Activated CD4-positive, alpha-beta T cell treated with anti-CD3 and anti-CD28 coated beads for 1 hour (primary cell): ENCODE measurements at places on chromosomes 5 and 9.
A peak's percentile ranks its signal among the peaks of the same experiment; 100 is the strongest.

DNA sequence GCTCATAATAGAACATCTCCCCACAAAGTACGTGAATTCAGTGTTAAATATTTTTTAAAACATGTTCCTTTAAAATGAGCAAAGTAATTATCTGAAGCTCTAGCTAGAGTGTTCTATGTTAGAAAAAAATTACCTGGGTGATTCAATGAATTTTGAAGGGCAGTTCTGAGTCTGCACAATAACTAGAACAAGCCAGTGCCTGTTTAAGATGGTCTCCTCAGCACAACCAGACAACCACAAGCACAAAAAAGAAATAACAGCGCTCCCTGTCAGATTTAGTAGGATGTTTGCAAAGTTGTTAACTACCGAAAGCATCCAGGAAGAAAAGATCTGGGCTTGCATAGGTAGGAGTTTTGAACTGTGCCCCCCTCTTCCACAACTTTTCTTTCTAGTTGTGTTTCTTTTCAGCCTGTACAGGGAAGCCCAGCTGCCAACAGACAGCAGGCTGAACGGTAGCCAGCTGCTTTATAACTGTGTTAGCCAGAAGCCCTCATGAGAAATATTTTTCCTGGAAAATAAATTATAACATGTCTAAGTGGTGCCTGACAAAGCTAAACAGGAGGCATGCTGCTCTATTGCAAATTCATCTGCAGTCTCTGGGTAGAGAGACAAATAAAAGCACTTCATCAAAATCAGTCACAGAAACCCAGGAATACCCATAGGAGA lies 1026.9 kb downstream of the MAT2B start:
- DNase-seq = no peak

- DNase-seq = peak; percentile 20
Observed at GRCh38 chr9:123353984-123354591, 1.9 kb upstream of the CRB2 start.

GRCh38 chr9:108282872-108283271 lies 572.9 kb downstream of the ACTL7B start:
- DNase-seq = no peak

DNA sequence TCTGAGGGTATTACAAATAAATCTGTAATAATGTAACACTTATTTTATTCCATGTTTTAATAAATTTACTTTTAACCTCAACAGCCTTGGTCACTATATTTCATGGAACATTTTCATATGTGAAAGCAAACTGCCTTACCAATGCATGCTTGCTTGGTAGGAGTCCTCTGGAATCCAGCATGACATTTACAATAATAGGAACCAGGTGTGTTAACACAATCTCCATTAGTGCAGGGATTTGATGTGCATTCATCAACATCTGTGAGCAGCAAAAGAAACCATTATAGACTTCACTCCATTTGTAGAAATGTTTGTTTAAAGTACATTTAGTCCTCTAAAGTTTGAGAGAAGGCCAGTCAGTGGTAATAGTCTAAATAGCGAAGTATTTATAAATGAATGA lies 159.4 kb downstream of the FBN2 start:
- no peak for DNase-seq

DNA sequence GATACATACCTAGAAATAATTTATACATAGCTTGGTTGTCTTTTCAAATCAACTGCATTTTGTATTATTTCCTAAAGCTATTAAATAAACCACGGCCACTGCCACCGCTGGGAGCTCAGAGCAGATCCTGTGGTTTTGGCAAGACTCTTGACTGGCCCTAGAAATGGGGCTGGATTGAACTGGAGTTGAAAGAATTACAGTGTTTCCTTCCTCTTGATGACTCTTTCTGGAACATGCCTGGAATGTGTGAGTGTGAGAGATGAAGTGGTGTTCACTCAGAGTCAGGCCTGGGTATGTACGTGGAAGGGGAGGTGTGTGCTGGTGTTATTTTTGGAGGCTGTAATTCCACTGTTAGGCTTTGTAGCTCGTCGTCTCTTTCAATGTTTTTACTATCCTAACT lies 45.9 kb downstream of the TEK start:
- DNase-seq = no peak

DNA sequence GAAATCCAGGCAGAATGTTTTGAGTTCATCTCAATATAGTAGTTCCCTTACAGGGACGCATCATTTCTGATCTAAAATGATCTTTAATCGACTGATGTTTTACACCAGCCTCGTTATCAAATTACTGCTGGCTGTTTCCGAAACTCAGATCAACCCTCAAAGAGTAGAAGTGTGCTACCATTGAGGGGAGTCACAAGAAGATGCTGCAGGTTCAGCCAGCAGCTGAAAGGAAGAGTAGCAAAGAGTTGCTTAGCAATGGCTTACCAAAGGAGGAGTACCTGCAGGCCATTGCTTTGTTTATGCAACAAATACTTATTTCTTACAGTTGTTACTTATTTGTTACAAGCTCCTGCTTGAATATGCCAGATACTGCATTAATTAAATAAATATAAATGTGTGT lies 144.1 kb downstream of the EBF1 start:
- DNase-seq = no peak

DNA sequence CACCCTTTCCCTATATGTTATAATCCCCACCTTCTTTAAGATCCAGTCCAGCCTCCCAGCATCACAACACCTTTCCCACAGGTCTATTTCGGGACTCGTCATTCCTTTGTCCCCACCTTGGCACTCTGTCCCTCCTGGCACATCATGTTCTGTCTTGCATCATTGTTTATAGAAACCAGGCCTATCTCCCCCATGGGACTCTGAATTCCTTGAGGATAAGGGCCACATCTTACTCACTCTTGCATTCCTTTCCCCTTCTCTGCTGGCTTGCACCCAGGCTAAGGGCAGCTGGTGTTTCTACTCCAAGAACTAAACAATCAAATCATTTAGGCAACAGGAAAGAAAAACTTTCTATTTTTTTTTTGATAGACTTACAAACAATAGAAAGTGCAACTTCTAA lies 205.7 kb downstream of the AGTPBP1 start:
- no peak for DNase-seq

DNA sequence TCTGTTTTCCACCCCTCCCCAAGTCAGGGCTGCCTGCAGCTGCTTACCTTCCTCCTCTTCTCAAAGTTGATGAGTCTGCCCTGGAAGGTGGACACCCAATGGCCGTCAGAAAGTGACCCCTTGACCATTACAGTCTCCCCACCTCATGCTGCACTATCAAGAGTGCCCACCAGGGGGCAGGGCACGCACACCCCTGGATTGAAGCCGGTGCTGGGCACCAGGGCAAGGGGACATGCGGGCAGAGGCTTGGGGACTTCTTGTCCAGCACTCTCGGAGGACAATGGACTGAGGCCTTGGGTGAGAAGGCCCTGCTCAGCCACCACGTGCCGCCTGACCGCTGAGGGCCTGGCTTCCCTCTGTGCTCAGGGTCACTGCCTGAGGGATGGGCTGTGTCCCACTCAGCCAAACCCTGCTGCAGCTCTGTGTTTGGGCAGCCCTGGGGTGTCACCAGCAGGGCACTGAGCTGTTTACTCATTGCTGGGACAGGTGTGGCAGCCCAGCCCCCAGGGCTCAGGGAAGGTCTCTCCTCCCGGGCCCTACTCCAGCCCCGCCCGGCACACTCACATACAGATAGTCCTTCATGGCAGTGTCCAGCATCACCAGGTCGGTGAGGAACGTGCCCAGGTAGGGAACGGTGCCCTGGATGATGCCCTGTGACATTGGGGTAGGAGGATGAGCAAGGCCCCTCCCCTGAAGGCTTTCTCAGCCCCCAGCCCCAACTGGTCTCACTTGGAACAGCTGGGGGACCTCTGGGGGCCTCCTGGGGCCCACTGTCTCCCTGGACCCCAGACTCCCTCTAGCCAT lies 17.7 kb downstream of the RALGDS start:
- DNase-seq = peak; percentile 40

GRCh38 chr5:56640763-56641406 lies 174.5 kb upstream of the MAP3K1 start:
- no peak for DNase-seq

DNA sequence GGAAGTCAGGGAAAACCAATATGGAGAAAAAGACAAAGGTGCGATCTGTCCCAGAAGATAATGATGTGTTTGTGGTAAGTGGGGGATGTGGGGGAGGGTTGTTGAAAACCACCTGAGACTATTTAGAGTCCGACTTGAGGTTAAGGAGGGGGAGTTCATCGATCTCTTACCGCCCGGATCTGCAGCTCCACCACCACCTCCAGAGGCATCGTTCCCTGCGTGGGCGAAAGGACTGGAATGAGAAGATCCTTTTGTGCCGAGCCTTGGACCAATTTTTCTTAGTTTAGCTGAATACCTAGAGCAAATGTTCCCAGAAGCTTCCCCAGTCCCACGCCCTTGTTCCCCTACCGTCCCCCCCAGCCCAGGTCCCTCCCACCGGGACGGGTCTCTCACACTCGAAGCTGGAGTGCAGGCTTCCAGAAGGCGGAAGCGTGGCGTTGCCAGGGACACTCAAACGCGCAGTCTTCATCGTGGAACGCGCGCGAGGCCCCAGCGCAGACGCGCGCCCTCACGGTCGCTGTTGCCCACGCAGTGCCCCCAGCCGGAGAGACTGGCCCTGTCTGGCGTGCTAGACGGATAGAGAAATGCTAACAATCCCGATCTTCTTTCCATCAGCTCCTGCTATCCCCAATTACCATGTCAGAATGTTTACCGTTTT lies at the start of gene SPATA6L:
SPATA6L (minus strand) TSS at position 439 of the 658 bp plus-strand sequence; CDS start at position 209, 230 bp downstream.
- peak; percentile 34 for DNase-seq

DNA sequence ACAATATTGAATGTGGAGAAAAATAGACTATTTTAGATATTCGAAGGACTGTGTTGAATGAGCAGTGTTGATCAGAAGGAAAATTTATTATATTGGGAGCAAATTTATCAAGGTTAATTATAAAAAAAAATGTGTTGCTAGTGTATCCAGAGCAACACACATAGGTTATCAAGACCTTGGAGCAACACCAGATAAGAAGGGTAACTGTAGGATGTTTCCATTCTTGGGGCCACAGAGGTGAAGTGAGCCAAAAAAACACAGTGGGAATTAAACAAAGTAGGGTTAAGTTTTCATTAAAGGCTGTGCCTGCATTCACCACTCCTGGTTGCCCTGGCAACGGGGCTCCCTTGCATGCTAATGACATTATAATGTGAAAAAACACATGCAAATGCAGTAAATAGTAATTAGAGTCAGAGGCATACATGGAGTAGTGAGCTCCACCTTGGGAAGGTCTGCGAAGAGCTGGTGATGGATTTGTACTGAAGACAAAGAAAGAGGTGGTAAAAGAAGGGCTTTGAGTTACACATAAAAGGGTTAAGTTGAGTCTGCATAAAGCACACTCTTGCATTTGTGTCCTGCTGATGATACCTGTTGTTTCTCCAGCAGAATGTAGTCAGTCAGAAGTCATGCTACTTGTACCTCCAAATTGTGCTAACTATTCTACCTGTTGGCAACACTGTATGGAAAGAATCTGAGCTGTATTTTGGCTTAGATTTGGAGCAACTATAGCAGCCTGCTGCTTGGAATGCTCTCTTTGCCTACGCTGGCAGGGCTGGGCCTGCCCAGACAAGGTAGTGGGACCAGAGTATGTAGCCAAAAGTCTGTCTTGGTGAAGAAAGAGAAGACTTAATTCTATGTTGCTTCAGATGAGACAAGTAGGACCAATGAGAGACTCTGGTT lies 59.6 kb downstream of the ATG10 start:
- no peak for DNase-seq

- DNase-seq = no peak
Observed at GRCh38 chr5:8058616-8059190, 189.8 kb downstream of the MTRR start.

DNA sequence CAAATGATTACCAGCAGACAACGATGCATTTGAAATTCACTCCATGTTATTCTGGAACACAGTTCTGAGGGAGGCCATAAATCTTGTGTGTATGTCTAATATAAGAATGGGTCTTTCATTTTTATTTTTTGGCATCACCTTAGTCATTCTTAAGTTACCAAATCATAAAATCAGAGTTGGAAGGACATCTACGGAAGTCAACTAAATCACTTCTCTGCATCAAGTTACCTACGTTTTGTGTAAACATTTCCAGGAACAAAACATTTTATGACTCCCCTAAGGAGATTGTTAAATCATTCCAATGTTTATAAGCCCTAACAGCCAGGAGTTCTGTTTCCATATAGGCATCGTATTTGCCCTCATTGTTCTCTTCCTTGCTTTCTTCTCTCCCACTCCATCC lies 378.2 kb downstream of the FAM170A start:
- no peak for DNase-seq

- no peak for DNase-seq
Observed at GRCh38 chr9:93097511-93098201, 1.6 kb downstream of the CARD19 start.

- no peak for DNase-seq
Observed at GRCh38 chr5:72501488-72501887, 5.7 kb downstream of the ZNF366 start.

DNA sequence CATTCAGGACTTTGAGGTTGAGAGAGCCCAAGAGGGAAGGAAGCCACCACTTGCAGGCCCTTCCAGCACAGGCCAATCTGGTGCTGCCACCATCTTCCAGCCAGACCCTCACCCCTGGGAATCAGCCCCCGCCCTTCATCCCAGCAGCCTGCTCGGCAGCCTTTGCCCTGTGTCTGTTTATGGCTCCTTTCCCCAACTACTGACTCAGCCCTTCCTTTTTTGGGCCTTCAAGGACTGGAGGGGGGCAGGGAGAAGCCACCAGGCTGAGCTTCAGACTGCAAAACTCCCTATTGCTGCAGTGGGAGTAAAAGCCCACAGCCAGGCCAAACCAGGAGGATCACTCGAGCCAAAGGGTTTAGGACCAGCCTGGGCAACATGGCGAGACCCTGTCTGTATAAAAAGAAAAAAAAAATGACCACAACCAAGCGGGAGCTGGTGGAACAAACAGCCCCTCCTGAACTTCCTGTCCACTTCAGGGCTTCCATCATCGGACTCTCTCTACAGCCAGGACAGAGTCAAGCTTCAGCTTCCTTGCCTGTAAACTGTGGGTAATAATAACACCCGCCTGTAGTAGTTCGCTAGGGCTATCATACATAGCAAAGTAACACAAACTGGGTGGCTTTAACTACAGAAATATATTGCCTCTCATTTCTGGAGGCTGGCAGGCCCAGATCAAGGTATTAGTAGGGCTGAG lies 85.9 kb upstream of the IL17B start:
- no peak for DNase-seq

GRCh38 chr5:21085791-21086190 lies 1097.8 kb upstream of the CDH18 start:
- no peak for DNase-seq

GRCh38 chr5:63131626-63132285 lies 553.1 kb downstream of the LRRC70 start:
- no peak for DNase-seq

DNA sequence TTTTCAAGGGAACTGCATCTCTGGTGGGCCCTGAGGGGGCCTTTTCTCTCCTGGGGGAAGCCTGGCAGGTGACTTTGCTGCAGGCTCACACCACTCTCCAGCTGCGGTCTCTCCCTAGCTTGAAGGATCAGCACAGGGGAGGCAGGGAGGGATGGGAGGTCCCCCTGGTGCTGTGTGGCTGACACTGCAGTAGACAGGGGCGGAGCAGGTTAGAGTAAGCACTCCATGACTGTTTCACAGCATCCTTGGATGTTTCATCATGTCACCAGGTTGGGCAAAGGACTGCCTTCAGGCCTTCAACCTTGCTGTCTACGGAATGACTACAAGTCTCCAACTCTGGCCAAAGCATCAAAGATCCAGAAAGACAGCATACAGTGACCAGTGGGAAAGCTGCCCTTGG lies 470.7 kb downstream of the CDK5RAP2 start:
- no peak for DNase-seq
